D341Med (cell line): ENCODE measurements at places on chromosomes 11 and 22.

GRCh38 chr22:23293720-23294119 is 113.4 kb downstream of the BCR start:
- DNase-seq, result no peak

- DNase-seq, result no peak
These were observed 13.2 kb downstream of the DCUN1D5 start for GRCh38 chr11:103078710-103079109.

- DNase-seq, result no peak
These were observed 517.9 kb downstream of the TBC1D22A start for GRCh38 chr22:47280301-47280700.

DNA sequence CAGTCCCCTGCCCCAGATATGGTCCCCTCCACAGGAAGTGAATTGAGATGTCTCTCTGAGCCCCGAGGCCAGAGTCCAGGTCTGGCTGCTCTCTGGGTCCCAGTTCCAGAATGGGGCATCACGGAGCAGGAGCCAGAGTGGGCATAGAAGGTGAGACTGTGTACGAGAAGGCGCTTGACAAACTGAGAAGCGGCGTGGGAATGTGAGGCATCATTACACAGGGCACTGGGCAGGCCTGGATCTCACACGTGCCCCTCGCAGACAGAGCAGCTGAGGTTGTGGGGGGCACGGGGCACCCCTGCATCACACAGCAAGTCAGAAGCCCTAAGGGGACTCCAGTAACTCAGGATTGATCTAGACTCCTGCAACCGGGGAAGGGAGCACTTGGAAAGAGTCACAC is 9.2 kb downstream of the STARD10 start:
- DNase-seq, result no peak

GRCh38 chr11:794766-795633 is 3.1 kb downstream of the SLC25A22 start:
- DNase-seq, result peak; percentile 79

DNA sequence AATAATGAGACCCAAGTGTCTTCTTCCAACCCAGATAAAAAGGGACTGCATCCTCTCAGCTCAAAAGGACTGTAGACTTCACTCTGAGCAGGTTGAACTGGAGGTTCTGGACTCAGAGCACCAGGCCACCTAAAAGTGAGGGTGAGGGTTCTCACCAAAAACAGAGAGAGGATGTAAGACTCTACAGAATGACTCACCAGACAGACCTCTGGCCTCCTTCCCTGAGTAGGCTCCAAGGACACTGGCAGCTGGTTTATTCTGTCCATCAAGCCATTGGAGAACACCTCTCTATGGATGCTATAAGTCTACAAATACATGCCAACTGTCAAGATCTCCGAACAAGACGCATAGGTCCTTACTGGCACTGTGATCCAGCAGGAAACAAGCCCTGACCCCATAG is 27.2 kb downstream of the FEZ1 start:
- no peak for DNase-seq

DNA sequence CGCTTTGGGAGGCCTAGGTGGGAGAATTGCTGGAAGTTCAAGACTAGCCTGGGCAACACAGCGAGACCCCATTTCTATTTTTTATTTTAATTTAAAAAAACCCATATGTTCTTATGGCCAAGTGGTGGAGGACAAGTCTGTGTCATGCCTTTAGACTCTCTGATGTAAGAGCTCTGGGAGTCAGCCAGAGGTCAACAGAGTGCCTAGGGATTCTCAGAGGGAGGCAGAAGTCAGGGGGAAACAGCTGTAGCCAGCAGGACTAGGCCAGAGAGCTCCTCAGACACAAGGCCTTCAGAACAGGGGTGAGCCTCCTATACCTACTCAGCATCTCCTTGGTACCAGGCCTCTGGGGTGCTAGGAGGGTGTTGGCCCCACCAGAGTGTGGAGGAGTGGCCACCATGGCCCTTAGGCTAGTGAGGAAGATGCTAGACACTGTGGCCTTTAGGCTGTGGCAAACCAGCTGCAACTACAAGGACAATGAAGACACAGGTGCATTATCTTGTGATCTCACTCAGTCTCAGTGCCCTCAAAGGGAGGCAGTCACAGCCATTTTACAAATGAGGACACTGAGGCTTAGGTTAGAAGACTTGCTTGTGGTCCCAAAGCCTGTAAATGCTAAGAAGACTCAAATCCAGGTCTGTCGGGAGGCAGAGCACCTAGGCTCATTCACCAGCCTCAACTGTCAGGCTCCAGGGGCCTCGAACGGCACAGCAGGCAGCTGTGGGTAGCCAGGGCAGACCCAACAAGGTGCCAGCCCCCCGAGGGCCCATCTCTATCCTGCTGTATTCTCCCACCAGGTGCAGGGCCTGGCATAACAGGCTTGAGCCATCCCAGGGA is 5.0 kb downstream of the ZP1 start:
- no peak for DNase-seq

DNA sequence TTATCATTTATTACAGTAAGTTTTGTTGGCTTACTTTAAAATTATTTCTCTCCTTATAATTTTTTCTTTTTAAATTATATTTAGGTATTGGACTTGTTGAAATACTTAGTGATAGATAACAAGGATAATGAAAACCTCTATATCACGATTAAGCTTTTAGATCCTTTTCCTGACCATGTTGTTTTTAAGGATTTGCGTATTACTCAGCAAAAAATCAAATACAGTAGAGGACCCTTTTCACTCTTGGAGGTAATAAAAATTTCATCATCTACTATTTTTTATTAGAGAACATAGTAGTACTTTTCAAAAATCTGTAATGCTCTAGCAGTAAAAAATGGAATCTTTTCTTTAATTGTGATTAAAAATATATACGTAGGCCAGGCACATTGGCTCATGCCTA is 70.4 kb downstream of the ATM start:
- no peak for DNase-seq

GRCh38 chr11:10050561-10050960 is 243.5 kb downstream of the SBF2 start:
- DNase-seq, result no peak

DNA sequence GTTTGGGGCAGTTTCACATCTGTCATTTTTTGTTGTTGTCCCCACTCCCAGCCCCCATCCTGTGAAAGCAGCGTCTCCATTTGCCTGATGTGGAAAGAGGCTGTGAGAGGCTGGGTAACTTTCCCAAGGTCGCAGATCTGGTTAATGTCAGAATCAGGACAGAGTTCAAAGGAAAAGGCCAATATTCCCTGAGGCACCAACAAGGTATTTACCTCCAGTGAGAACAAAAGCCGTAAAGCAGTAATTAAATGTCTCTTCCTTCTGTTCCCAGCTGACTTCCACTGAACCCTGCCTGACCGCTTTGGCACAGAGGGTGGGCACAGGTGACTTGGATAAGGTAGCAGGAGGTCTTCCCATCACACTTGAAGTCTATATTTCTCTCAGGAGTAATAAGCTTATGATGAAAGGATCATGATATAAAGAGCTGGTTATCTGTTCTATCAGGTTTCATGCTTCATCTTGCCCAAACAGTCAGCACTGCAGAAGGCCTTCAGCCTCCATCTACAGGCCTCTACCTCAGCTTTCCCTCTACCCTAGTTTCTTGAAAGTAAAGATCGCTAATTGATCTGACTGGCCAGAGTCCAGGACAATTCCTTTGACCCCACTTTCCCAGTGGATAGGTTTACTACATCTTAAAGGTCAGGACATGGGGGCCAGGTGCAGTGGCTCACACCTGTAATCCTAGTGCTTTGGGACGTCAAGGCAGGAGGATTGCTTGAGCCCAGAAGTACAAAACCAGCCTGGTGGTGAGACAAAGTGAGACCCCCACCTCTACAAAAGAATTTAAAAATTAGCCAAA is 9.4 kb downstream of the C11orf91 start:
- no peak for DNase-seq

DNA sequence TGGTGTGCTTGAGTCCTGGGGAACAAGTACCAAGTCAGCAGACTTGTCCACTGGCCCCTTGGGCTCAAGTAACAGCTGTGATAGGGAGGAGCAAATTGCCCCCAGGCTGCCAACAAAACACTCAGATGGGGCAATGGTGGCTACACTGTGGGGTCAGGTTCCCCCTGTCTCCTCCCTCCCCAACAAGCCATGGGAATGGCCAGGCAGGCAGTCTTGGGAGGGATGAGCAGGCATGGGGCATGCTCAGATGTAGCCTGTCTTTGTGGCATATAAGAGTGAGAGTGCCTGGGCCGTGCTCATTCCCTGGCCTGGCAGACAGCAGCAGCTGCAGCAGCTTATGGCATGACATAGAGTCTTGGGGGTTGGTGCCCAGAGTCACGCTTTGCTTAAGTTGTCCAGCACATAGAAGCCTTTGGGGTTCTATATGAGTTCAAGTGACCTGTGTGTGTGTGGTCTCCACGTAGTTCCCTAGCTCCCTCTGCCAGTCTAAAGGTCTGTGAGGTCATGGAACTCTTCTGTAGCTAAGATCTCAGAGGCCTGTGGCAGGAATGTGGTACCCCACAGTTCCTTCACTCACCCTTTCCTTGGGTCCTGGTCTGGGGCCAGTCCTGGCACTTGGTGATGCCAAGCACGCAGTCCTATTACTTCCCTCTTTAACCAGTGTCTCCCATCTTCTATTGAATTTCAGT is 44.7 kb downstream of the BIRC2 start:
- no peak for DNase-seq

DNA sequence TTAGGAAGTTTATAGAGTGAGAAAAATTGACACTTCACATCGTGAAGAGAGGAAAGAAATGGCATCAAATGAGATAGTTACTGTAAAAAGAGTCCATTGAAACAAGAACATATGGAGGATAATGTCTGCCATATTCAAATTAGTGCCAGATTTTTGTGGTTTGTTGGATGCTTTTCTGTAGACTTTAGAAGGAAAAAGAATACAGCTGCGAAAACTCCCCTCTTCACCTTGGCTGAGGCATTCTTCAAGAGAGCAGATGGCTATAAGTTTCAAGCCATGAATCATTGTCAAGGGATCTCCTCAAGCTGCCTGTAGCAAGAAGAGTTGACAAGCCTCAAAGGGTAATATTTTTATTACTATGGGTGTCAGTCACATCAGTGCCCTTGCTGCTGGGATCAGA is 507.4 kb upstream of the RAG2 start:
- DNase-seq, result no peak

GRCh38 chr11:88478136-88478815 is 140.7 kb upstream of the CTSC start:
- no peak for DNase-seq

- DNase-seq, result no peak
These were observed 100.0 kb upstream of the NNMT start for GRCh38 chr11:114195981-114196731.

GRCh38 chr11:64092111-64092760 is 56.5 kb downstream of the FLRT1 start:
- DNase-seq, result no peak

GRCh38 chr11:134254433-134255183 is 1.2 kb downstream of the ACAD8 start:
- DNase-seq, result no peak

- no peak for DNase-seq
These were observed 64.2 kb downstream of the FZD4 start for GRCh38 chr11:86891036-86891435.

- no peak for DNase-seq
These were observed at the start of gene CARNS1 for GRCh38 chr11:67415501-67416304. CARNS1 (plus strand) TSS chr11:67415678; CDS start chr11:67416200, 522 bp downstream.

GRCh38 chr22:45548247-45548840 is 45.7 kb downstream of the FBLN1 start:
- DNase-seq, result peak; percentile 30

DNA sequence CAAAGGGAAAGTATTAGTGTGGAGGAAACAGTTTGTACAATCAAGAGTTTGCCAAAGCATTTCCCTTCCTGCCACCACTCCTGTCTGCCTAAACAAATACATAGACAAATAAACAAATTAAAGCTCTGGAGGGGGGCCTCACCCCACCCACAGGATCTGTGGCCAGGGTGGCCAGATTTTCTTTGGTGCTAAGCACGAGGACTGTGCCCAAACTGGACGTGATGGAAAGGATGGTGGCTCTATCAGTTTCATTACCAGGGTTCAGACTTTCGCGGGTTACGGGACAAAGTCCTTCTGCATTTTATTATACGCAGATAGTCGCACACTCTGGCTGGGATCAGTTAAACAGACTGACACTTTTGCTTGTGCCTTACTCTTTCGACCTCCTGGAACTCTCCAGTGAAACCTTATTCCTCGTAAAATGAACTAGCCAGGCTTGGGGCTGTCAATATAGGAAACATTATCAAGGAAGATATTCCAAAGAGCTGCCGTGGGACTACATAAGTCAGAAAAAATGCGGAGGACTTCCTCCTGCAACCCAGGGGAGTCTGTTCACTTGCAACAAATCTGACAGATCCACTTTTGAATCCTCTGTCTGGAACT is 11.2 kb downstream of the BARX2 start:
- no peak for DNase-seq

GRCh38 chr11:83006877-83007330 is 64.8 kb downstream of the RAB30 start:
- DNase-seq, result no peak

- DNase-seq, result no peak
These were observed 6.4 kb downstream of the UNC93B1 start for GRCh38 chr11:67997475-67997921.

DNA sequence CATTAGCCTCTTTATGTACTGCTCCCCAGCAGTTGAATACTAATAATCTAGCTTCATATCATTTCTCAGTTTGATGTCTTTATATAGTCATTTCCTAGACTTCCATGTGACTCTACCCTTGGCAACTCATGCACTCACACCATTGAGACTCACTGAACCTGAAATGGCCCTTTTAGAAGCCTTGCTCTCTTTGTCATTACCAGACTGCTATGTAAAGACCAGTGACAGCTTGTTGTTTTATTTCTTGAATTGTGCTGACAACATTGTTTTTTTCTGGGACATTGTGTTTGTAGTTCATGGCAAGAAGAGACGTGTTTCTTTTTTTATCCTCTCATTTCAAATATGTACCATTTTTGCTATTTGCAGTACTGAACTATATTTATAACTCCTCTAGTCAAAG is 256.5 kb downstream of the CNTN5 start:
- DNase-seq, result no peak

- DNase-seq, result no peak
These were observed 120.9 kb downstream of the SLC17A6 start for GRCh38 chr11:22459048-22459447.

DNA sequence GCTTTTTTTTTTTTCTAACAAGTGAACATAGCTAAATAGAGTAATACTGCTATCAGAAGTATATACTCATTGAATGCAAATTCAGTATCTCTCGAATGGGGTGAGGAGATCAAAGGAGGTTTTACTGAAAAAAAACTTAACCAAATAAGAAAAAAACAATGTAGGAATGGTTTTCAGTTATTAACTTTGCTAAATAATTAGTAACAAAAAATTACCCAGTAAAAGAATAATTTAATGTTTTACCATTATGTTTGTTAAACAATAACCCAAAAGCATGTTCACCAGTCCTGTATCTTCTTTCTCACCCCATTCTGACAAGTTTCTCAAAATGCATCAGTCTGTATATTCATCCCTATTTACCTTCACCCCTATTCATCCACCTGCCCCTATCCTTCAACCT is 22.6 kb upstream of the CTSC start:
- no peak for DNase-seq

- DNase-seq, result no peak
These were observed 553 bp upstream of the TCIRG1 start for GRCh38 chr11:68038226-68038717.

DNA sequence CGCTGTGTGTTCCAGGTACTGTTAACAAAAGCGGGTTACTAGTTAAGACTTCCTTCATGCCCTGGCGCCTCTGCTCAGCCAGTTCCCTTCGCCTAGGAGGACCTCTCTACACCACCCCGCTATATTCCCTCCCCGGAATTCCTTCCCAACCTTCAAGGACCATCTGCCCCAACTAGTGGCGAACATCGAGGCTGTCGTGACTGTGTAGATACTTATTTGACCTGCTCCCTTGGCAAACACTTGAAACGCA is 450 bp upstream of the BCL2L13 start:
- peak; percentile 65 for DNase-seq

- no peak for DNase-seq
These were observed 9.3 kb upstream of the GDPD5 start for GRCh38 chr11:75535071-75535470.
